ENCODE measurements at places on chromosomes 7 and 10.

DNA sequence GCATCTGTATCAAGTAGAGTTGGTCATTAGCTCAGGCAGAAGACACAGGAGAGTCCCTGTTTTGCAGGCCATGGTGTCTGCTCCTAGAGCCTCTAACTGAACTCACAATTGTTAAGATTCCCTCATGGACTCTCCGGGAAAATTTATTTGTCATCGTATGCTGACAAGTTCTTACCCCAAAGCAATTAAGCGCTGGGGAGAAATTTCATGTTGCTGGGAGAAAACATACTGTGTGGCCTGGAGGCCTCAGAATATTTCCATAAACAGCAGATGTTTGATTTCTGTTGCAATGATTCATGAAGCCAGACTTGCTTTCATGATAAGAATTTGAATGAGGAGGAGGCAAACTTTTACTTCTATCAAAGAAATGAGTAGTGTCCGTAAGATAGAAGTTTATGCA lies 583.2 kb downstream of the GATA3 start:
- DNase-seq, result no peak

- DNase-seq, result no peak
Observed at GRCh38 chr7:26664274-26664673, 200.1 kb downstream of the SKAP2 start.

- no peak for DNase-seq
Observed at GRCh38 chr10:127197154-127197432, 702 bp upstream of the INSYN2A start.

GRCh38 chr10:70137927-70138883 lies 5.6 kb upstream of the AIFM2 start:
- DNase-seq, result no peak

DNA sequence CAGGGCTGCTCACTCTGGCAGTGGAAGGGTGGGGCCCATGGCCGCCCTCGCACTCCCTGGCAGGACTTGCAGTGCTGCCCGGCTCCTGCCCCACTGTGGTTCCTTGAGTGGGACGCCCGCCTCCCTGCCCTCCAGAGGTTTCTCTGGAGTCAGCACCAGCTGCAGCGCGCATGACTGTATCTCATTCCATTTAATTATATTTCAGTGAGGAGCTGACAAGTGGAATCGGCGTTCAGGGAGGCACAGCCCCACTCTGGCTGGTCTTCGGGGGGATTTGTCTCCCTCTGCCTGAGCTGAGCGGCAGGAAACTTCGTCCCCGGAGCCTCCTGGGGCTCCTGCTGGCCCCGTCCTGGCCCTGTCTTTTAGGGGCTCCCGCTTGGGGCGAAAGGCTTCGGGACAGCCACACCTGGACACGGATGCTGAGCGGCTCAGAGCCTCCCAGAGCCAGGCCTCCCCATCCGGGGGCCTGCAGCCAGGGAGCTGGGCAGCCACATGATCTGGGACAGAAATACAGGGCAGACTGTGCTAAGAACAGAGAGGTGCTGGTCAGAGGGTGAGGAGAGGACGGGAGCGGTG lies 75.3 kb upstream of the NKX6-2 start:
- DNase-seq, result no peak

DNA sequence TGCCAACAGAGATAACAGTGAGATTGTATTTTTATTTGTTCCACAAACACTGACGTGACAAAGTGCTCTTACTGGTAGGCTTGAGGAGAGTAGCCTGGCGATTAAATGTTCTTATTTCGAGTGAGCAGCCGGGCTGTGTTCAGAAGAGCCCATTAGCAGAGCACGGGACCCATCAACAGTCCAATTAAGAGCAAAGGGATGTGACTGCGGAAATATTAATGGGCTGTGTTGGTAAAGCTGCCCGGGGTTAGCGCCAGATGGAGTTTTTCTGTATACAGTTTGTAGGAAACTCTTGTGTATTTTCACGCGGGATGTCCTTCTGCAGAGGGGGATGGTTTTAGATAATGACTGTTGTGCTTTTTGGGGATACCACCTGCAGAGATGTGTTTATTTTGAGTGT lies 104.3 kb downstream of the KIAA1217 start:
- no peak for DNase-seq

- no peak for DNase-seq
Observed at GRCh38 chr10:93760490-93760889, 2.8 kb downstream of the LGI1 start.

DNA sequence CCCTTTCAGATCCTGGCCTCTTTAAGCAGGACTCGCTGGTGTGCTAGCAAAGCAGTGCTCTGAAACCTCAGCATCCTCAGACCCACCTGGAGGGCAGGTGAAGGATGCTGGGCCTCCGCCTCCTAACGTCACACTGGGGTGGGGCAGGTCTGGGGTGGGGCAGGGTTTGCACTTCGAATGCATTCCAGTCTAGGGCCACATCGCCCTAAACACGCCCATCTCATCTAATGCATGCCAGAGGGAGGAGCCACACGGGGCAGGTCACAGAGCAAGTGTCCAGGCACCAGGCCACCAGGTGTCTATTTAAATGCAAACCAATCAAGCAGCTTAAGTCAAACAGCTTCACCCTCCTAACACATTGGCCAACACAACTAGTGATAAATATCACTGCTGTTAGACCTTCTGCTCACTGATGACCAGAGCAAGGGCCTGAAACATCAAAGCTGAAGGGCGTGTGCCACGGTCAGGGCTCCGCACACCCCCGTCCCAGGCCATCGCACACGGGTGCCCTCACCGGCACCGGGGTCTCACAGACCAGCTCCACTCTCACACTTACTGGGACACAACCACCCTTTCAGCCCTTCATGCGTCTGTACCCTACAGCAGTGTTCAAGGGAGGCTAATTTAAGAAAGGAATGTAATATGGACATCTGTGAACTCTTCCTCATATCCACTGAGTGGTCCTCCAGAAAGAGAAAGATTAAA lies 47.1 kb downstream of the DIP2C start:
- no peak for DNase-seq

DNA sequence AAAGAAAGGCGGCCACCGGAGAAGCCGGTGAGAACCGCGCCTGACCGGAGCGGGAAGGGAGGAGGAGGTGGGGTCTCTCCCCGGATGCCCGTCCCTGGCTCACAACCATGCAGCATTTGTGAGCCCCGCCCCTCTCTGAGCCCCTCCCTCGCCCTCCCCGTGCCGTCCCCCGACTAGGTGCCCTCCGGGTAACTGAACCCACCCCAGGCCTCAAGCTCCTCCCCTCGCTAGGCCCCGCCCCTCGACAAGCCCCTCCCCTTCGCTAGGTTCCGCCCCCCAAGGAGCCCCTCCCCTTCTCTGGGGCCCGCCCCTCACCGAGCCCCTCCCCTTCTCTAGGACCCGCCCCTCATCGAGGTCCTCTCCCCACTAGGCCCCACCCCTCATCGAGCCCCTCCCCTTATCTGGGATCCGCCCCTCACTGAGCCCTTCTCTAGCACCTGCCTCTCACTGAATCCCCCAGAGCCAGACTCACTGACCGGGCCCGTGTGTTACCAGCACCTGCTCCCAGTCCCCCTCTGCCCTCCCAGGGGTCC lies 42.2 kb upstream of the HSPB1 start:
- no peak for DNase-seq

DNA sequence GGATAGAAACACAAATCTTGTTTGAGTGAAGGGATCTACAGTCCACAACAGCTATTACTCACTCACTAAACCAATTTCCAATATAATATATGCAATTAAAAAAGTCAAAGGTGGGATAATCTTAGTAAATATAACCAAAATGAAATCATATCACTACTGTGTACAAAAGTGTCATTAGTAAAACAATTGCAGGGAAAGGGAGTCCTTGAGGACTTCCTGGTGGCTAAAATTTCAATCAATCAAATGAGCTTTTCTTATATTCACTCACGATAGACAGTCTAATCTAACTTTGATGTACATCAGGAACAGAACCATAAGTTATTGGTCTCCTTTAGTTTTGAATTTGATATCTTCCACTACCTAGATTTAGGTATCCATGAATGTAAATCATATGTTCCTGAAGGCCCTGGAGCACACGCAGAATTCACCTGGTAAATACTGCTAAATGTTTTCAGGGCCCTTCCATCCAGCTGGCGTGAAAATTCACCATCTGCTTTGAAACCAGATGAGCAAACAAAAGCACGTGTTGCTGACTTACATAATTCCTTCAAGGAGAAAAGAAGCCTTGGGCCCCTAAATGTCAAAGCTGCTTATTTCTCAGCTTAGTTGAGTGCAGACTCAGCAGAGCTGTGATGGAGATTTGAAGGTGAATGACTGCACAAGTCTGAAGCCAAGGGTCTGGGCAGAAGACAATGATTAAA lies 159.3 kb upstream of the TMEM196 start:
- DNase-seq, result no peak

GRCh38 chr7:101401390-101402080 lies 38.9 kb downstream of the COL26A1 start:
- no peak for DNase-seq

DNA sequence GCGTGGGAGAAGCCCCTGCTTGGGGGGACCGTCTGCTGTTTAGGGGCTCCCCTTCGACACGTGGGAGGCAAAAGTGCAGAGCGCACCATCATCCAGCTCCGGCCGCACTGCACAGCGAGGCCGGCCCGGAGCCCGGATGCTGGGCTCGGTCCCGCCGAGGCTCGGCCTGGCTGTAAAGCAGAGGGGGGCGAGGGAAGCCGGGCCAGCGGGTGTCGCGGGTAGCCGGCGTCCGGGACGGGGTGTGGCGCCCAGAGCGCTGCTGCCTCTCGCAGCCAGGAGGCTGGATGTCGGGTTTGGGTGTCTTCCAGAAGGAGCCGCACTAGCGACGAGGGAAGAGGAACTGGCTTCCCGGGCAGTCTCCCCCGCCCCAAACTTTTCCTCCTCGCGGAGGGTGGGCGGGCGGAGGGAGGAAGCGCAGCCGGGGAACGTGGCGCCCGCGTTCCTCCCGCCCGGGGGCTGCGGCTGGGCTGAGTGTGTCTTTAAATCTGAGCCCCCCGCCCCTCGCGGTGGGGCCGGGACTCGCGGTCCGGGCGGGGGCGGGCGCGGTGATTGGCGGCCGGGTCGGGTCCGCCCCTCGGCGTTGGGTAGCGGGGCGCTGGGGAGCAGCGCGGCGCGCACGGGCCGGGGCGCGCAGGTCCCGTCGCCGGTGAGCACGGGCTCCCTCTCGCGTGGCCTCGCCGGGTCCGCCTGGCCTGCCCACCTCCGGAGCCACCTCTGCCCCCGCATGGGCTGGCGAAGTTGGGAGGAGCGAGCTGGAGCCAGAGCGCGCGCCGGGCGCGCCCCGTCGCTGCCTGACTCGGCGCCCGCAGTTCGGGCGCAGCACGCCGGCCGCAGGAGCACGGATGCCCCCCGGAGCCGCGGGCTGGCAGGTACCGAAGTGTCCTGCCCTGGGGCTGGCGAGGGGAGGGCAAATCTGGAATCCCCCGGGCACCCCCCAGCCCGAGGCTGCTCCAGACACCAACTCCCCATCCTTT lies at the start of gene PALD1:
TSS of gene PALD1 (plus strand) at position 577 of the 974 bp plus-strand sequence. CDS start 47,185 bp downstream, outside the sequence.
- peak; percentile 93 for DNase-seq

GRCh38 chr10:28594406-28594805 lies 61.5 kb downstream of the WAC start:
- DNase-seq, result no peak

DNA sequence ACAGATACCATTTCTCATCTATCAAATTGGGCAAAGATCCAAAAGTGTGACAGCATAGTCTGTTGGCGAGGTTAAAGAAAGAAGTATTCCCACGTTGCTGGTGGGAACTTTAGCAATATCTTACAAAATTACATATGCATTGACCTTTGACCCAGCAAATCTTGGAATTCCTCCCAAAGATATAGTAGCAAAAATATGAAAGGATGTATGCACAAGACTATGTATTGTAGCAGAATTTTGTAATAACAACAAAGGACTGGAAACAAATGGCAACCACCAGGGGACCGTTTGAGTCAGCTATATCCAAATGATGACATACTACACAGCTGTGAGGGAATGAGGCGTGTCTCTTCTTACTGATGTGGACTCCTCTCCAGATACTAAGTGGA lies 50.2 kb downstream of the KCNH2 start:
- DNase-seq, result peak; percentile 55

DNA sequence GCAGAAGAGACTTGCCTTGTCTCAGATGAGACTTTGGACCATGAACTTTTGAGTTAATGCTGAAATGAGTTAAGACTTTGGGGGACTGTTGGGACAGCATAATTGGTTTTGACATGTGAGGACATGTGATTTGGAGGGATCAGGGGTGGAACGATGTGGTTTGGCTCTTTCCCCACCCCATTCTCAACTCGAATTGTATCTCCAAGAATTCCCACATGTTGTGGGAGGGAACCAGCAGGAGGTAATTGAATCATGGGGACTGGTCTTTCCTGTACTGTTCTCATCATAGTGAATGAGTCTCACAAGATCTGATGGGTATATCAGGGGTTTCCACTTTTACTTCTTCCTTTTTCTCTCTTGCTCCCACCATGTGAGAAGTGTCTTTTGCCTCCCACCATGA lies 229.7 kb upstream of the KCND2 start:
- DNase-seq, result no peak

DNA sequence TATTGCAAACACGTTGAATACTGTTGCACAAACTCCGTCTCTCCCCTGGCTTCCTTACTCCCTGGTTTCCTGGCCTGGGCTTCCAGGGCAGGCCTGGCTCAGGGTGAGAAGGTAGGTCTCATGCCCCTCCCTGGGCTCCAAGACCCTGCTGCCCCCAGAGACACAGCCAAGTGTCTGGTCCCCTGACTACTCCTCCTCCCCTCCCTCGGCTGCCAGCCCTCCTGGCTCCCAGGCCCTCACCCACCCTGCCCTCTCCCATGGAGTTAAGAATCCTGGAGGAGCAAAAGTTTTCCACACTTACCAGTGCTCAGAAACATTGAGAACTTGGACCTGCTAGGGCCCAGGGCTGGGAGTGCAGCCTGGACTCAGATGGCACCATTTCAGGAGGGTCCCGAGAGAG lies 47.2 kb upstream of the RABGEF1 start:
- DNase-seq, result no peak

- DNase-seq, result no peak
Observed at GRCh38 chr7:78011642-78012041, 213.1 kb downstream of the PHTF2 start.

- DNase-seq, result no peak
Observed at GRCh38 chr7:102471791-102472125, 7.0 kb downstream of the POLR2J start.
